AG20443 (cell line): ENCODE measurements at places on chromosomes 16 and 17.

- peak; percentile 24 for DNase-seq
Measured at GRCh38 chr17:14871921-14872320, 393.2 kb downstream of the PMP22 start.

- no peak for DNase-seq
Measured at GRCh38 chr17:77616254-77616731, 342.2 kb upstream of the TNRC6C start.

DNA sequence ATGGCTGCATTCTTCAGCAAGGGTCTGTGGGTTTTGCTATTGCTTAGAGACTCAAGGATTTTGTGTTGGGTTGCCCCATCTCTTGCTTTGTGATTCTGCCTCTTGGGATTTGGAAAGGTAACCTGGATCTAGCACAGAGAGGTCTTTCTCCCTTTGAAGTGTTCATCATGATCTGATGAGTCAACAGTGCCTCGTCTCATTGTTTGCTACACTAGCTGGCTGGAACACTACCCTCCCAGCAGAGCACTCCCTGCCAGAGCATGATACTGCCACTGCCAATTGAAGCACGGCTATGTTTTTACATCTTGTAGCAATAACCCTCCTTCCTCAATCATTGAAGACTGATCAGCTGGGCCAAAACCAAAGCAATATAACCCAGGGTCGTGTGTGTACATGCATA, 361.0 kb downstream of the CDH13 start:
- DNase-seq: peak; percentile 30

GRCh38 chr16:30947541-30947858, 1.4 kb upstream of the ORAI3 start:
- no peak for DNase-seq

GRCh38 chr16:25219070-25219737, 2.5 kb downstream of the AQP8 start:
- DNase-seq: no peak

DNA sequence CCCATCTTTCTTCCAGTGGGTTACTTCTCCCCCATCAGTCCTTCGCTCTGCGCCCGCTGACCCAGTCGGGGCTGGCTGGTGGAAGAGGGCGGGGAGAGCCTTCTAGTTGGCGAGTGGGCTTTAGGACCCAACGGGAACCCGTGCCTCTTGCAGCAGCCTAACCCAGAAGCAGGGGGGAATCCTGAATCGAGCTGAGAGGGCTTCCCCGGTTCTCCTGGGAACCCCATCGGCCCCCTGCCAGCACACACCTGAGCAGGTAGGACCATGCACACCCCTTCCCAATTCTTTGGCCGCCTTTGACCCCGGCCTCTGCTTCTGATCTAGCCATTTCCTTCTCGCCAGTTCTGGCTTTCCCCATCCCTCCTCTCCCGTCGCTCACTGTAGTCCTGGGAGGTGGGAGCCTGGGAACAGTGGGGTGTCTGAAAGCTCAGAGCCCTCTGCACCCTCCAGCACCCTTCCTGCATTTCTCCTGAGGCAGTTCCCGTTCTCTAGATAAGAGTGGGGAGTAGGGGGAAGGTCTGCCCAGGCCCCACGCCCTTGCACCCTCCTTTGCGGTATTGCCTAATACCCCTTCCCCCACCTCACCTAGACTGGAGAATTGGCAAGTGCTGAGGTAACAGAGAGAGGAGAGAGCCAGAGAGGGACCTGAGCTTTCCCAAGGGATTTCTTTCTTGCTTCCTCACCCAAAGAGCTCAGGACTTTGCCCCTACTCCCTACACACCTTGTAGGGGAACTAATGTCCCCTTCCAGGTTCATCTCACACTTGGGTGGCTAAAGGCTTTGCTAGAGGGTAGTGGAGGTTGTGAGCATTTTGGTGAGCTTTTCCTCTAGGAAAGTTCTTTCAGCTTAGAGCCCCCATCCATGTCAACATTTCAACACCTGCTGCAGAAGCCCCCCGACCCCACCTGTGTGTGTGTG, at the start of gene RARA:
Gene RARA, plus strand, starts transcription at position 150 of the 918 bp plus-strand sequence. CDS start 22,039 bp downstream, outside the sequence.
- DNase-seq: no peak

GRCh38 chr17:4591529-4591928, 7.2 kb downstream of the SMTNL2 start:
- peak; percentile 60 for DNase-seq

GRCh38 chr16:11478431-11479119, 108.1 kb downstream of the LITAF start:
- no peak for DNase-seq

DNA sequence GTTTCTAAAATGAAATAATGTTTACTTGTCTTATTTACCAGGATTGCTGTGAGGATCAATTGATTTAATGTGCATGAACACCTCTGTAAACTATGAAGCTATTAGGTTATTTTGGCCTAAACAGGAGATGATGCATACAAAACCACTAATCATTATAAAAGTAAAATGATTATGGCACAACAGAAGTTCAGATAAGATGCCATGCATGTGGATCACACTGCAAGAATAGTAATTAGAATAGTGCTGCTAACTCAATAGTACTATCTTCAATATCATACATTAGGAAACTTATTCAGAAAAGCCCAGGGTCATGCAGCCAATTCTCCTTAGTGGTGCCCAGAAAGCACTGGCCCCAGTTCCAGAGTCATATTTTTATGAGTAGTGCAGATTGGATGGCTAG, 66.9 kb downstream of the TMEM100 start:
- no peak for DNase-seq

DNA sequence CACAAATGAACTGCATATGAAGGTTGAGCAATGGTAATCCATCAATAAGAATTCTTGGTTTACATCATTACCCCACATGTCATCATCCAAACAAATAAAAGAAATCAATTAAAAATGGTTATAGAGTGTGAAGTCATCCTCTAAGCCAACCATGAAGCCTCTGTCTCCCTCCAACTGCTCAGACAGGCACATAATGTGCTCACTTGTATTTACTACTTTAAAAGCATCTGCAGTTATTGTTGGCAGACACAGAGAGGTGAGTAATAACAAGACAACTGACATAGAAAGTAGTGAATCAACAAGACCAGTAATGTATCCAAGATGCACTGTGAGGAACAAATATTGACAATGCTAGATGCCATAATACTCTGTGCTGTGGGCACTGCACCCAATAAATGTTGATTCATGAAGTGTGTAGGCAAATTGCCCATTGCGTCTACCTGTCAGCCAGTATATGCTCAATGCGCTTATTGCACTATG, 20.0 kb downstream of the ADAMTS18 start:
- no peak for DNase-seq

DNA sequence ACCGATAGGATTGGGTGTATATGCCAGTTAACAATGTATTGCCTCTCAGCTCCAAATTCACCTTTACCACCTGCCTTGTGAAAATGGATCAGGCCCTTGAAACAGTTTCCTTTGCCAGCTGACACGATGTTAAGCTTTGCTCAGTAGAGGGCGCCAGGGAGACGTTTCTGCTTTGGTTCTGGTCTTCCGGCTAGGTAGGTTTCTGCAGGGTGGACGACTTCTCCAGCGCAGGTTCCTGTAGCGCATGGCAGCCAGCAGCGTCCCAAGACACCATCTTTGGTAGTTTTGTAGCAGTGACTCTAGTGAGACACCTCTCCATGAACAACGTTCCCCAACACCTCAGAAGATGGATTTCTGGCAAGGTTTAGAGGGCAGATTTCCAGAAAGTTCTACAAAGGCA, 24.0 kb downstream of the SYCE1L start:
- no peak for DNase-seq

GRCh38 chr17:2420176-2420575, 19.3 kb upstream of the MNT start:
- DNase-seq: no peak

DNA sequence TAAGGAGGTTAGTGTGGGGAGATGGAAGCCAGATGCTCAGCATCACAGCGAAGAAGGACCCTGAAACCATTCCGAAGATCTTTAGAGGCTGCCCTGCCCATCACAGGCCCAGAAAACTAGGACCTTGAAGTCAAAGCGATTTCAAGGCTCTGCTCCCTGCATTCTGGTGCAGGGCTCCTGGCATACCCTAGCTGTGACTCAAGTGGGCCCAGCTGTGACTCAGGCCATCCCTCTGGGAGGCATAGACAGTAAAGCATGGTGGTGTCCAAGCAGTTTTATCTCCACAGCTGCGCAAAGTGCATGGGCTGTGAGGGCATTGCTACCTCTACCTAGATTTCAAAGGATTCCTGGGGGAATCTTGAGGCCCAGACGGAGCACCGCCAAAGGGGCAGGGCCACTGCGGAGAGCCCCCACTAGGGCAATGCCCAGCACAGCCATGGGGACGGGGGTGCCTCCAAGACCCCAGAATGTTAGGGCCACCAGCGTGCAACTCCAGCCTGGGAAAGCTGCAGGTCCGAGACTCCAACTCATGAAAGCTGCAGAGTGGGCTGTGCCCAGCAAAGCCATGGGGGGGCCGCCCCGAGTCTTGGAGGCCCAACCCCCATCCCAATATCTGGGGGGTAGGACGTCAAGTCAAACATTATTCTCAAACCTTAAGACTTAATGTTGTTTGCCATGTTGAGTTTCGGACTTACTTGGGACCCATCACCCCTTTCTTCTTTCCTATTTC, 11.7 kb upstream of the ZNF594 start:
- peak; percentile 38 for DNase-seq

DNA sequence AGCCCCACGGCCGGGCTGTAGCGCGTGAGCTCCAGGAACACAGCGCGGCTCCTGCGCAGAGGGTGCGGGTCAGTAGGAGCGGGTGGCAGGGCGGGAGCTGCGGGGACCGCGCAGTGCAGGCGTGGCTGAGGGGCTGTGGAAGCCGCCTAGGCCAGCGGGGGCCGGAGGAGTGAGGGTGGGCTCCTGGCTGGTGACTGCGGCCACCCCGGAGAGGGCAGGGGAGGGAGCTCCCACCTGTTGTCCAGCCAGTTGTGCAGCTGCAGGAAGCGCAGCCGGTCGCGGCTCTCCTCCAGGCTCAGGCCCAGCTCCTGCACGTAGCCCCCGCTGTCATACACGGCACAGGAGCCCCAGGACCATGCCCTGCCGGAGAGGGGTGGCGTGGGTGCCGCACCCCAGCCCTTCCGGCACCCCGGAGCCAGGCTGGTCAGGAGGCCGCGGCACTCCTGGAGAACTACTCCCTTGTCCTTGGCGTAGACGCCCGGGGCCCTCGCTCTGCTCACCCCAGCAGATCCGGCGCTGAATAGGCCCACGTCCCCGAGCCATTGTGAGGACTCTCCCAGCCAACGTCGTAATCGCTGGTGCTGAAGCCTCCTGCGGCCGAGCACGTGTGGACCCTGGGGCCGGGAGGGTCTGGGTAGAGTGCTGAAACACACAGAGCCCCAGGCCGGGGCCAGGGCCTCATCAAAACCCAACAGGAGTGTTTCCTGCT, 43.9 kb downstream of the TSC2 start:
- no peak for DNase-seq

- DNase-seq: no peak
Measured at GRCh38 chr17:18324140-18325050, 9.3 kb downstream of the SMCR8 start.

- DNase-seq: no peak
Measured at GRCh38 chr16:67246756-67247191, 507 bp downstream of the FHOD1 start.

DNA sequence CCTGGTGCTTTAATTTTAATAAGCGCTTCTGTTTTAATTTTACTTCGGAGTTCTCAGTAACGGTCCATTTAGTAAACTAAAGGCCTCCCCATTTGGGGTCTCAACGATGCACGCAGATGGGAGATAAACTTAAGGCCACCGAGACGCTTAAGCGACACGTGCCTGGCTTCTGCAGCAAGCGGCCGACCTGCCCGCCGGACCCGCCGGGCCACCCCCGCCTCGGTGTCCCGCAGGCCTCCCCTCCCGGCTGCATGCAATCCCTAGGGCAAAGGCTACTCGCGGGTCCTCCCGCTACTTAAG, 592 bp downstream of the GCSH start:
- DNase-seq: no peak

- peak; percentile 26 for DNase-seq
Measured at GRCh38 chr17:20263595-20263994, 203.7 kb downstream of the LGALS9B start.

GRCh38 chr16:85396879-85397871, 215.9 kb upstream of the GSE1 start:
- no peak for DNase-seq

DNA sequence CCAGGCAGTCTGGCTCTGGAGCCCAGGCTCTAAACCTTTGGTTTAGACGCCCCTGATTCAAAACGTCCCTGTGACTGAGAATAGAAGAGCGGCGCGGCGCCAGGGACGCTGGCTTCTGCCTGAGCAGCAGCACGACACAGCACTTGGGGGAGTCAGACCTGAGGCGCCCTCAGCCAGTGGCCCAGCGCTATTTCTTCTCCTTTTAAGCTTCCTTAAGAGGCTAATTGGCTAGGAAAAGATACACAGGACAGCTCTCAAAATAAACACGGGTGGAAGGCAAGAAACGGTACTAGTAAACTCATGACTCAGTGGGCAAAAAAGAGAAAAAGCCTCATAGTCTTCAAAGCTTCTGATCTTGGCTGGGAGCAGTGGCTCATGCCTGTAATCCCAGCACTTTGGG, 34.9 kb downstream of the GTF3C1 start:
- no peak for DNase-seq

GRCh38 chr17:35879773-35880654, at the start of gene CCL5:
Gene CCL5, minus strand, starts transcription at chr17:35880360.
- DNase-seq: no peak

DNA sequence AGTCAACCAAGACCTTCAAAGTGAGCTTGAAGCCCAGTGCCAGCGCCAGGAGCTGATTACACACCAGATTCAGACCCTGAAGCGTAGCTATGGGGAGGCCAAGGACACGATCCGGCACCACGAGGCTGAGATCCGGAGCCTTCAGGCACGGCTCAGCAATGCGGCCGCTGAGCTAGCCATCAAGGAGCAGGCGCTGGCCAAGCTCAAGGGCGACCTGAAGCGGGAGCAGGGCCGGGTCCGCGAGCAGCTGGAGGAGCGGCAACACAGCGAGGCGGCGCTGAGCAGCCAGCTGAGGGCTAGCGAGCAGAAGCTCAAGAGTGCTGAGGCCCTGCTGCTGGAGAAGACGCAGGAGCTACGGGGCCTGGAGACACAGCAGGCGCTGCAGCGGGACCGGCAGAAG, 42.0 kb downstream of the PLD6 start:
- no peak for DNase-seq

DNA sequence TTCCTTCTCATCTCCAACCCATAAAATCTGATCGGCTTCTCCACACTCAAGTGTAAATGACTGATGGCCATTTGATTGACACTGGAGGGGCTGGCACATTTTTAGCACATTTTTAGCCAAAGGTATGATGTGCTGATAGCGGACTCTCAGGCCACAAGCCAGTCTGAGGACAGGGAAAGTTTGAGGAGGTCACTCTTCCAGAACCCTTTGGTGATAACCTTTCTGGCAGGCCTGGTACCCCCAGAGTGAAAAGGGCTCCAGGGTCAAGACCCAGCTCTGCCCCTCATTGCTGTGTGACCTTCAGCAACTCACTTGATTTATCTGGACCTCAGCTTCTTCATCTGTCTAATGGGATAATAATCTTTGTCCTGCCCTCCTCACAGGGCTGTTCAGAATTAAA, 1.7 kb upstream of the NLRC5 start:
- no peak for DNase-seq
